ENCODE measurements at places on chromosomes 12 and 14.

GRCh38 chr12:26133521-26133920 is 8.7 kb upstream of the BHLHE41 start:
- no peak for DNase-seq

- DNase-seq: no peak
Measured at GRCh38 chr12:48032597-48032996, 28.3 kb upstream of the COL2A1 start.

GRCh38 chr14:96001866-96002497 is 37.2 kb upstream of the C14orf132 start:
- DNase-seq: no peak

- DNase-seq: no peak
Measured at GRCh38 chr14:71264260-71264659, 357.0 kb downstream of the PCNX1 start.

- no peak for DNase-seq
Measured at GRCh38 chr14:103064978-103065377, 7.6 kb upstream of the CDC42BPB start.

DNA sequence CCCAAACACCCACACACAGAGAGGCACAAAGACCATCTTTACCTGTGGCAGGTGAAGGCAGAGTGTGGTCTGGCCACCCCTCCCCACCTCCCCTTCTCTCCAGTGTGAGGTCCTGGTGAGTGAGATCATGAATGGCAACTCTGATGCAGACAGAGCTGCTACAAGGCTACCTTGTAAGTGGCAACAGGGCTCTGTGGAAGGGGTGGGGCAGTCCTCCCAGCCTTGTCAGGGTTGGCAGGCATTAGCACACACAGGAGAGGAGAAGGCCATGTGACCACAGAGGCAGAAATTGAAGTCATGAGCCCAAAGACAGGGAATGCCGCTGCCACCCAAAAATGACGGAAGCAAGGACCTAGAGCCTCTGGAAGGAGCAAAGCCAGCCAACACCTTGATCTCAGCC is 30.7 kb downstream of the VWF start:
- no peak for DNase-seq

DNA sequence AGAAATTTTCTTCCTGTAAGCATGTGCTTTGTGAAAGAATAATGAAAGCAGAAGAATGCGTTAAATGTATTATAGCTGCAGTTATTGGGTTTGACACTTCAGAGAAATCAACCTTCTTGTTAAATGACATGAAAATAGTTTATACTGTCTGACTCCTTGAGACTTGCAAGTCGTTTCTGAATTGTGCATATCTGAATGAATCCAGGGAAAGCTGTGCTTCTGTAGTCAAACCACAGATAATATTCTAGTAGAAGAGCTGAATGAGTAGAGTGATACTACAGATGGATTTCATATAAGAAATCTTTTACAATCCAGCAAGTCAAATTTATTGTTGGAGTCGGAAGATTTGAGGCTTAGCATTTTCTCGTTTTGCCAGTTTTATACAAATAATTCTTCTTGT is 343.3 kb downstream of the RAD51B start:
- no peak for DNase-seq

GRCh38 chr12:101698800-101699347 is 1.4 kb downstream of the CHPT1 start:
- no peak for DNase-seq

DNA sequence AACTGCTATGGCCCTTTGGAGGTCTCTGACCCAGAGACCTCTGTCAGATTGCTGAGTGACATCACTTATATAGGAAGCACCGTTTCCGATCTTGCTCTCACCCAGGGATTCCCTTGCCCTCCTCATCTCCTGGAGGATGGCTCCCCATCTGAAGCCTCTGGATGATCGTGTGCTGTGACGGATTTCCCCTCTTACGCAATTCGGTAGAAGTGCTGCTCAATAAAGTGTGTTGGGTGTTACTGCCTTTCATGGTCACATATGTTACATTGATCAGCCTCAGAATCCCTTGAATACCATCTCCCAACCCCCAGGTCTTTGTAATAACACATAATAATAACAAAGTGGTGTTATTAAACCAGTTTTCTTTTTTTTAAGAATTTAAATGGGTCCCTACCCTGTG is 107.3 kb upstream of the CLEC14A start:
- DNase-seq: no peak

DNA sequence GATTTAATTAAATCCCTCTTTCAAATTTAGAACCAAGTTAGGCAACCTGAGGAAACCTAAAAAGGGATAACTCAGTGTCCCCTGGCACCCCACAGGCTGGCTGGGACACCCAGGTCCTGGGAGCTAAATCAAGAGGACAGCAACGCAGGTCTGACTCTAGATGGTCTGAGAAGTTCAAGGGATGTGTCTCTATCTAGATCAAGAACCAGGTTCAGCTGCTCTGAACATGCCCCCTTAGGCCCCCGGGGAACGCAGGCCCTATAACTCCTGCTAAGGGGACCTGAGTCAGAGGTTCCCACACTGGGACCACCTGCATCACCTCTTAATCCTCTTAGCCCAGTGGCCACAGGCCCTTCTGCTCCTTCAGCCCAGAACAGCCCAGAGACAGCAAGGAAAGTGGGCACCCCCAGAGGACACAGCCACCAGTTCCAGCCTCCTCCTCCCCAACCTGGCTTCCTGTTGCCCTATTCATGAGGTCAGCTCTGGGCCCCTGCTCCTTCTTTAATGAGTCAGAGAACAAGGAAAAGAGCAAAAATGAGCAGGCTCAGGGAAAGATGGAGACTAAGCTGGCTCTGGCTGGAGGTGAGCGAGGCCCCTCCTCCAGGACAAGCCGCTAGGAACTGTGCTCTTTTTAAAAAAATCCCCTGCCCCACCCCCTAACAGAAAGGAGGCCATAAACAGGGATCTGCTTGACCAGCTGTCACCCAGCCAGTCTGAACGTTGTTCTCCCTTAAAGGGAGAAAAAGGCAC is 10.8 kb downstream of the PITPNM2 start:
- no peak for DNase-seq

DNA sequence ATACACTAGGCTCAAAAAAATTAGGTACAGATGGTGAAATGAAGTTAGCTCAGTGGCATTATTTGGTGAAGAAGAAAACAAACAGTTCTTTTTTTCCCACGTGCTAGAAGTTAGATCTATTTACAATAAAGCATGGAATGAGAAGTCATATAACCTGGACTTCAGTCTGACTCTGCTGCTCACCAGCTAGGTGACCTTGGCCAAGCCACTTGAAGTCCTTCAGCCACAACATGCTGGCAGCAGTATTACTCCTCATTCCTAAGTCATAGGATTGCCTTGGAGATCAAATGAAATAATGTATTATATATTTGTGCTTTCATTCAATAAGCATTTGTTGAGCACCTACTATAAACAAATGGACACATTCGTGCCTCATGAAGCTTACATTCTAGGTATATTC is 45.2 kb downstream of the PTHLH start:
- no peak for DNase-seq

DNA sequence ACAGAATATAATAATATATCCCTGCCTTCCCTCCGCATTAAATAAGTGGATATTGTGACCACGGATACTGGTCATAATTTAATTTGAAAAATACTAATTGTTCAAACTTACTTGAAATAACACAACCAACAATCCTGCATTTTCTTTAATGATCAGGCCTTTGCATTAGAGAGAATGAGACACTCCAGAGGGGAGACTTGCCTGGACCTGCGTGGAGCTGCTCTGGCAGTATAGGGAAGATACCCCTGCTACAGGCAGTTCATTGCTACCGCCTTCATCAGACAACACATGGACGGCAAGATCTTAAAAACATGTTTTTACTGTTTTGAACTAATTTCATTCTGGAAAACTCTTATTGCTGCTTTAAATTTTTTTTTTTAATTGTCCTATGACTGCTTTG is 211.0 kb upstream of the FAR2 start:
- DNase-seq: no peak

DNA sequence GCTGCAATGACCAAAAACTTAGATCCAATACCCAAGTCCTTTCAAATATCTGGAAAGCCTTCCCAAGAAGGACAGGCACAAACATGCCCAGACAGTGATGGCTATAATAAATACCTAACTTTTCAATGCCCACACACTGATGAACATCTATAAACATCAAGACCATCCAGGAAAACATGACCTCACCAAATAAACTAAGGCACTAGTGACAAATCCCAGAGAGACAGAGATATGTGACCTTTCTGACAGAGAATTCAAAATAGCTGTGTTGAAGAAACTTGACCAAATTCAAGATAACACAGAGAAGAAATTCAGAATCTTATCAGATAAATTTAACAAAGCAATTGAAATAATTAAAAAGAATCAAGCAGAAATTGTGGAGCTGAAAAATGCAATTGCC is 38.7 kb upstream of the INSM2 start:
- no peak for DNase-seq

DNA sequence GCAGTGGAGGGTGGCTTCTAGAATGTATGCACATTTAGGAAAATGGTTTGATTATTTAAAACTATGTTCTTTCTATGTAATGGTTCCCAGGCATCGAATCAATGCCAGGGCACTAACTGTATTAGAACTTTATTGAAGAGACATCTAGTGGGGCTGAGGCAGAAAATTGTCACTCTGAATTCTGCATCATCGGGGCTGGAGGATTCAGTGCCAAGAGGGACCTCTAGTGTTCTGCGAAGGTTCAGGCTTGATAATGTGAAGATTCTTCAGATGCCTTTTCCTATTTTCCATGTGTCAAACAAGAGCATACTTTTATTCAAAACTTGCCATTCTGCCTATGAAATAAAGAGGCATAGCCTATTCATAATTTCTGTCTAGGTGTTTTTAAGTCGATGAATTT is 146.3 kb downstream of the CAND1 start:
- no peak for DNase-seq

GRCh38 chr14:44652640-44653039 is 145.6 kb upstream of the FSCB start:
- no peak for DNase-seq

GRCh38 chr14:58249611-58250010 is 5.0 kb downstream of the PSMA3 start:
- DNase-seq: no peak

GRCh38 chr12:110224379-110225304 is 56.4 kb upstream of the ATP2A2 start:
- no peak for DNase-seq

GRCh38 chr12:131072451-131073230 is 118.9 kb downstream of the ADGRD1 start:
- no peak for DNase-seq

GRCh38 chr14:104224131-104224505 is 85.7 kb downstream of the KIF26A start:
- no peak for DNase-seq

DNA sequence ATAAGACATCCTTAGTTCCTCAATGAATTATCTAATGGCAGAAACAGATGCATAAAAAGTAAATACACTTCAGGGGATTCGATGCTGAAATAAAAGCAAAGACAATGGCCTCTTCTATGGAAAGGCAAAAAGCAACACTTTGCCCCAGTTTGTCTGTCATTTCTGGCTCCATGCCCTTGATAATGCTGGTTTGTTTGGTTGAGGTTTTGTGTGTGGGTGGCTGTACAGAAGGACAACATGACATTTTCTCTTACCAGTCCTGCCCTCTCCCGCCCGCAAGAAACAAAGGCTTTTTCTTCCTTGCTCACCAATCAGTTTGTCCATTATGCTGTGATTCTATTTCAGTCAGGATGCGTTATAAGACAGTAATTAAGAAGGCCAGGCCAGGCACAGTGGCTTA is 18.1 kb upstream of the WDR89 start:
- no peak for DNase-seq

- DNase-seq: peak; percentile 54
Measured at GRCh38 chr12:123937707-123938591, 34.7 kb downstream of the CCDC92 start.

DNA sequence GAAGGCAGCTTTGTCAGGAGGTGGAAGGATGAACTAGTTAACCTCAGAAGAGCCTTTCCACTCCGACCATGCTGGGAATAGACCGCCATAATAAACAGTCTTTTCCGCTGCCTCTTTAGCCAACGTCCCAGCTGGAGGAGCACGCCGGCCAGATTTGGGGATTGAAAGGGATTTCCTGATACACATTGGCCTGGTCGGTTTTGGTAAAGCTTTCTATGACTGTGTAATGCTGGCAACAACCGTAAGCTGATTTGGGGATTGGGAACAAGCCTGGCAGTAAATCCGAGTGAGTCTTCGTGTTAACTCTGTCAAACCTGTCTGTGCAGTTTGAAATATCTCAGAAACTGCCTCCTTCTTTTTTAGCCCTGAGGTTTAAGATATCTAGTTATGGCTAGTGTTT is 87.0 kb downstream of the DAD1 start:
- DNase-seq: no peak

DNA sequence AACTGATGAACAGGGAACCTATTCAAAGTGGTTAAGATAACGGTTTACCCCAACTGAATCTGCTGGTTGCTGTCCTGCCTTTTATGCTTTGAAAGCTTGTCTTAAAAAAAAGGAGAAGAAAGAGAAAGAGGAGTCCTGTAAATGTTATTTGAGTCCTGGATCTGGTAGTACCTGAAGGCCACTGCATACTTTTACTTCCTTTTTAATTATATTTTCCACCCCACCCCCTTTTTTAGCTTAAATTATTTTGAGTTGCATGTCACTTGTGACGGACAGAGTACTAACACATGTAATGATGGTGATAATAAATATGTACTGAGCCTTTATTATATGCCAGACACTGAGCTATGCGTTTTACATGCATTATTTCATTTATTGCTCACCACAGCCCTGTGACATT is 2.5 kb upstream of the AMIGO2 start:
- DNase-seq: no peak

DNA sequence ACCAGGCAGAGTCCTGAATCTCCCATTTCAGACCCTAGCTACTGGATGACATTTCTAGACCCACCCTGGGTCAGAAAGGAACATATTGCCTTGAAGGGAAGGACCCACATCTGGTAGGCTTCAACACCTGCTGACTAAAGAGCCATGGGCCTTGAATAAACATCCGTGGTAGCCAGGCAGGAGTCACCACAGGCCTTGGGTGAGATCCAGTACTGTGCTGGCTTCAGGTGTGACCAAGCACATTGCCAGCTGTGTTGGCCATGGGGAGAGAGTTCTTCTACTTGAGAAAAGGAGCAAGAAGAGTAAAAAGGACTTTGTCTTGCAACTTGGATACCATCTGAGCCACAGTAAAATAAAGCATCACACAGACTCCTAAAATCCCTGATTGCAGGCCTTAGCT is 332.6 kb downstream of the SLC16A7 start:
- no peak for DNase-seq

DNA sequence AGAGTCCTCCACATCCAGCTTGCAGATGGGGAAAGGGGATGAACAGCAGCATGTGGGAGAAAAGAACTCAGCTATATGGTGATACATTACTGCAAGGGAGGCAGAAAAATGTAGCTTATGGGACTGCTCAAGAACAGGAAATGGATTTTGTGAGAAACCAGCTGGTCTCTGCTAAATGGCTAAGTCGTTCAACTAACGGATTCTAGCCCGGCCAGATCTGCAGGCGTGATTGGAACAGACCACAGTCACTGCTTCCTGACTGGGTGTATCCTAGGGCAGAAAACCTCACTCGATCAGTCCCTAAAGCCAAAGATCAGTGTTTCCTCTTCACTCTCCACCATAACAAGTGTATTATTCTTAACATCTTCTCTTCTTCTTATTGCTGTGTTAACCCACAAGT is 8.1 kb upstream of the PTGDR start:
- no peak for DNase-seq
